ENCODE measurements at places on chromosomes 11 and 22.

DNA sequence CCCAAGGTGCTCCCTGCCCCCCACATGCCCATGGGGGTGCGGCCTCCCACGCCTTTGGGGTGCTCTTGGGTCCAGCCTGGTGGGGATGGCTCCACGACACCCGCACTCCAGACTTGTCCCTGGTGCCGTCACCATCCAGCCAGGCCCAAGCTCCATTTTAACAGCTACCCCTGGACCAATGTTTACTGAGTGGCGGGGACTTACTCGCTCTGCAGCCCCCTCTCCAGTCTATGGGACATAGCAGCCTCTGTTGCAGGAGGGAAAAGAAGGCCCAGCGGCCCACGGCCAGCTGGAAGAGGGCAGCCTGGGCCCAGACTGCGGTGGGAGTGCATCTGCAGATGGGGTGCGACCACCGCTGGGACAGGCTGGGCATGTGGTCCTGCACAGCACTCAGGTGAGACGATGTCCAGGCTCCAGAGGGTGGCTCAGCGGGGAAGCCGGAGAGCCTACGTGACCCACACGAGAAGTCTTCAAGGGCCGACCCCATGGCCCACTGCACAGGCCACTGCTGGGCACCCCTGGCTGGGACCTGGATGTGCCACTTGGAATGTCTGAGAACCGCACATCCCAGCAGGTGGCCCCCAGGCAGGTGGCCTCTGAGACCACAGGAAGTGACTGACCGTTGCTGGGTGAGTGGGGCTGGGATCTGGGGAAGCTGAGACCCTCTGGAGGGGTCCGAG lies 18.1 kb downstream of the IL17REL start:
- DNase-seq: no peak

GRCh38 chr11:130612291-130612851 lies 163.9 kb downstream of the ADAMTS15 start:
- no peak for DNase-seq

DNA sequence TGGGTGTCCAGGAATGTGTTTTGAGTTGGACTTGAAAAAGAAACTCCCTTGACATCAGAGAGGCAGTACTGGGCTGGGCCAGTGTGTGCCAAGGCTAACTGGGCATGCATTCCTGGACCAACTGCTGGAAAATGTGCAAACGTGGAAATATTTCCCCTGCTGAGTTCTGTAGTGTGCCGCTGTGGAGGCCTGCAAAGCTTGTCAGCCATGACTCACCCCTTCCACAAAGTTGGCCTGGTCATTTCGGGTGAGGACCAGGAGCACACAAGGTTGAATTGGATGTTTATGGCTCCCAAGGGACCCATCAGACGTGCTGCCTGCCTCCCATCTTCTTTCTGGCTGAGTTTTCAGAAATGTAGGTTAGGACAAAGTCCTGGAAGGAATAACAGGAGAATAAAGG lies 513.1 kb downstream of the MIAT start:
- DNase-seq: no peak

- DNase-seq: no peak
These were observed 94.8 kb upstream of the PRDM11 start for GRCh38 chr11:45051621-45052020.
